ENCODE measurements at places on chromosomes 12 and 14.

GRCh38 chr12:76006028-76006925 lies 25.3 kb downstream of the PHLDA1 start:
- no peak for DNase-seq

DNA sequence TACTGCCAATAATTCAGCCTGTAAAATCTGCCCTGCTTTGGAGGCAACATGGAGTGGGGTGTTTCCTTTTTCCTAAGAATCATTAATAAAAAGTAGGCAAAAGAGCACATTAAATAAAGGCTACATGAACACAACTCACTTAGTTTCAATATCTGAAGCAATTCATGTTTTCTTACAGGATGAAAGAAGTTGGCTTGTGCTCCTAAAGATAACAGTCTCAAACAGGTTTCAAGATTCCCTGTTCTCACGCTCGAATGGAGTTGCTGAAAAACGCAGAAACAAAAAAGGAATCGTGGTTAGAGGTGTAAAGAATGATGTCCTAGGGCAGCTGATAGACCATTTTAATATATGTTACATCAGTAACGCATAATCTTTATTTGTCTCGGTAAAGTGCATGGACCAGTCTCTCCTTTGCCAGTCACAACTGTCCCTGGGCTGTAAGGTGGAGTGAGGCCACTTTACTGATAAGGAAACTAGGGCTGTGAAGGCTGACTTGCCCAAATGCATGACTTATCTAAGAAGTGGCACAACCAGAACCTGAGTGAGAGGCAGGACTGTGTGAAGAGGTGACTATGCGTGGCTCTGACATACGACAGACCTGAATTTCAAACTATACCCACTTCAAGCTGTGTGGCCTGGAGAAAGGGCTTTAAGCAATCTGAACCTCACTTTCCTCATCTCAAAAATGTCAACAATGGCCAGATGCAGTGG lies 12.6 kb downstream of the GIT2 start:
- DNase-seq = no peak

GRCh38 chr12:115199831-115200230 lies 515.9 kb upstream of the TBX3 start:
- DNase-seq = peak; percentile 88

GRCh38 chr12:67925077-67925476 lies 64.2 kb upstream of the IFNG-AS1 start:
- DNase-seq = no peak

DNA sequence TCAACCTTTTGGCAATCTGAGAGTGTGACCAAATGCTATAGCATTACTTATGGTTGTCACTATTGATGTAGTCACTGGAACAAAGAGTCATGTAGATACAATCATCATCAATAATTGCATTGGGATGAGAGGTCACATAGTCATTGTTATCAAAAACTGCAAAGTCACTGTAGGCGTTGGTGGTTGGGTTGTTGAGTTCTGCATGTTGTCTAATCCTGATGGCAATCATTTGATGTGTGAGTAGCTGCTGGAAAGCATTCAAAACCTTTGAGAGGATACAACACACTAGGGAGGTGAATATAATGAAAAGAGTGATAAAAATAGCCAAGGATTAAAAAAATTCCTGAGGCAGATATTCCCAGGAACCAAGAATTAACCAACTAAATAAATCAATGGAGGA lies 214.7 kb upstream of the SYT10 start:
- DNase-seq = no peak
